Hepatic stellate cell (primary cell): ENCODE measurements at places on chromosomes 11 and 22.

GRCh38 chr11:116823031-116823843, at the start of gene APOA4:
Gene APOA4, minus strand, starts transcription at chr11:116823304. Its CDS starts 113 bp downstream, at chr11:116823191.
- DNase-seq, result no peak

DNA sequence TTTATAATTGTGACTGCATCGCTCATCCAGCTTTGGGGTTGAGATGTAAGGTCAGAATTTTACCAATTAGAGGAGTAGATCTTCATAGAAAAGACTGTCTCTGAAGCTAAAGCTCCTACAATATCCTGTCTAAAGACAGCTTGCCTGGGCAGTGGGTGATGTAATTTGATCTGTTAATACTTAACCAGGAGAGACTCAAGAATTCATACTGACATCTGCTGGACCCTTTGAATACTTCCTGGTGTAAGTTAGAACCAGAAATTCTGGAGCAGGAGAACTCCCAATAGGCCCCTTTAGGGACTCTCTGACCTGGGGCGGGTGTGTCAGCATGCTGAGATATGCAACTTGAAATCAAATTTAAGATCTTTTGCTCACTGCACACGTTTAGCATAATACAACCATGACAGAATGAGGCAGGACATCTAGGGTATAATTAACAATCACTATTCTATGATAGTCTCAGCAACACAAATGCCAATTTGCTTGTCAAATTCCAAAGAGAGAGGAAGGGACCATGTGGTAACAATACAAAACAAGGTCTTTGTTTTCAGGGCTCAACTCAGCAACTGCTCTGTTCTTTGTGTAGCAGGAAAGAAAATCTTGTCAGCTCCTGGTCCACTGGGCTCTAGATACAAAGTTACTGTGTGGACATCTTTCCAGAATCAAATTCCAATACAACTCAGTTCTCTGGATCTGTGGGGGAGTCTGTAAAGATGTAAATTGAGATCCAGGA, 143.9 kb downstream of the INSC start:
- no peak for DNase-seq

DNA sequence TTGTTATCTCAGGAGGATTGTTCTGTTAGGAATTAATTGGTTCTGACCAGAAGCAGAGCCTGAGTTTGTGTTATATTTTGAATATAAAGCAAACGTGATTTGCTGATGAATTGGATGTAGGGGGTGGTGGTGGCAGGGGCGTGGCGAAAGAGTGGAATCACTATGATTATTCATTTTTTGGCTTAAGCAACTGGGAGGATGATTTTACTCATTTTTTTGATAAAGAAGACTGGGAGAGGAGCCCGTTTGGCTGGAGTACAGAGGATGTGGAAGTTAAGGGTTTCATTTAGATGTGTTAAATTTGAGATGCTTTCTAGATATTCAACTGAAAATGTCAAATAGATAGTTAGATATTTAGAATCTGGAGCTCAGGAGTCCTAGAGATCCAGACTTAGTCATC, 83.4 kb upstream of the MYO18B start:
- DNase-seq, result no peak

DNA sequence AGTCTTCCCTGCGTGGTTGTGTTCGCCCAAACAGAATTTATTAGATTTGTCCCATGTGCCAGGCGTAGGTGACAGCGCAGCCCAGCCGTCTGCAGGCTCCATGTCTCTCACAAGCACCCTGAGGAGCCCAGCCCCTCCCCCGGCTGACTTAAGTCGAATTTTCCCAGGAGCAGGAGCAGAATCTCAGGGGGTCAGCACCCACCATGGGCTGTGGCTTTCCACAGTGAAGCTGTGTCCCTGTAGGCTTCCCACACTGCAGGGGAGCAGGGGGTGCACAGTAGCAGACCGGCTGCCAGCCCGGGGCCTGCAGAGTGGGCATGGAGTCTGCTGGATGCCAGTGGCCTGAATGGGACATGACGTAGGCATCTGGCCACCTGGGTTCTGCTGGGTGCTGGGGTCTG, 16.0 kb downstream of the PARVG start:
- DNase-seq, result no peak

- peak; percentile 81 for DNase-seq
Measured at GRCh38 chr11:73325036-73325981, 17.2 kb downstream of the ARHGEF17 start.

- DNase-seq, result no peak
Measured at GRCh38 chr11:47867823-47868222, 19.7 kb upstream of the NUP160 start.

- no peak for DNase-seq
Measured at GRCh38 chr11:111379602-111380136, 594 bp upstream of the POU2AF1 start.

DNA sequence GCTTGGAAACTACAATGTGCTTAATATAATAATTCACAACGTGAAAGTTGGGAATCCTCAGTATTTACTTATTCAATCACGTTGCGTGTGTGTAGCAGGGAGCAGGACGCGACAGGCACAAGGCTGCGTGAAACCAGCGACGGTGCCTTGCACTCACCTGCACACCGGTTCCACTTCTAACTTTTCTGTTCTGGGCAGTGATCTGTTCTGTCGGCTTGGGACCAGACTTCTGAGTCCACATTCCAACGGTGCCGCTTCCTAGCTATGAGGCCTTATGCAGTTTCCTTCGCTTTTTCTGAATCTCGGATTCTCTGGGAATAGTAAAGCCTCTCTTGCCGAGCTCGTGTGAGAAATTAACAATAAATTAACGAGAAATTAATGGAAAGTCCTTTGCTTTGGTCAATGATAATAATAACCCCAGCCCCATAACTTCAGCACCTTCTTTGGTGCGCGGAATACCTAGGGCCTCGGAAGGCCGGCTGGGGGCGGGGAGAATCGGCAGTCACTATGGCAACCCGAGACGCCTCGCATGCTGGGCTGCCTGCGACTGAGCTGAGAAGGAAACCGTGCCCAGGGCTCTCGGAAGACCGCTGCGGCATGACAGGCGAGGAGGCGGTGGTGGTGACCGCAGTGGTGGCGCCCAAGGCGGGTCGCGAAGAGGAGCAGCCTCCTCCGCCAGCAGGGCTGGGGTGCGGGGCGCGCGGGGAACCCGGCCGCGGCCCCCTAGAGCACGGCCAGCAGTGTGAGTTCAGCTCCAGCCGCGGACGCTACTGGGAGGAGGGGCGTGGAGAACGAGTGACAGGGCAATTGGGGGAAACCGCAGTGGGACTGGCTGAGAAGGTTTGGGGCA, at the start of gene C11orf97:
TSS of gene C11orf97 (plus strand) at position 530 of the 850 bp plus-strand sequence. CDS start at position 598, 68 bp downstream.
- DNase-seq, result peak; percentile 60

DNA sequence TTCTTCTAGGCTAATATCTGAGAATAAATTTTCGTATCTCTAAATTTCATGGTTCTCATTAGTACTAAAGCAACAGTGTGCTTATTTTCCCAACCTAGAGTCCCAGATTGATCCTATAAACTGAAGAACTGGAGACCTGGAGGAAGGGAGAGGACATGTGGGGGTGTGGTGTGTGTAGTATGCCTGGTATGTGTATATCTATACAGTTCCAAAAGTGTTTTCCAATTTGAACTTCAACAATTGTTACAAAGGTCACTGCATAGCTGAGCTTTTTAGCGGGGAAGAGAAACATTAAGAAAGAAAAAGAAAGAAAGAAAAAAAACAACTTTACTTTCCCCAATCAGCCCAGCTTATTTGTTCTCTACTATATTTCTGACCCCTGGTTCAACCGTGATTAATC, 152.1 kb downstream of the SOX6 start:
- no peak for DNase-seq

- DNase-seq, result no peak
Measured at GRCh38 chr11:69865707-69866106, 46.5 kb upstream of the FGF3 start.

- no peak for DNase-seq
Measured at GRCh38 chr11:103871923-103872551, 164.4 kb upstream of the DDI1 start.

DNA sequence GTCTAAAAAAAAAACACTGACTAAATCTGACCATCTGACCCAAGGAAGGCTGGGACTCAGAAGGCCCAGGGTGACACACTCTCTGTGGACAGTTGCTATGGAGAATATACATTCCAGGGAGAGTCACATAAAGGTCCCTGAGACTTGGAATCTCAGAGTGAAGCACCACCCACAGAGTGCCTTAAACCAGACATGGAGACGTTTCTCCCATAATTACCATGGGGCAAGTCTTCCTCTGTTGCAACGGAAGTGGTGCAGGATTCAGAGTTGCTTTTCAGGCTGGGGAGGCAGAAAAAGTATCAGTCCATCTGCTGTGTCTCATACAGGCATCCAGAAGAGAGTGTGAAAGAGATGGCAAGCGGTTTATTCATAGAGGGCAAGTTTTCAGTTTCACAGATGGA, 58.7 kb upstream of the SLN start:
- DNase-seq, result peak; percentile 61

DNA sequence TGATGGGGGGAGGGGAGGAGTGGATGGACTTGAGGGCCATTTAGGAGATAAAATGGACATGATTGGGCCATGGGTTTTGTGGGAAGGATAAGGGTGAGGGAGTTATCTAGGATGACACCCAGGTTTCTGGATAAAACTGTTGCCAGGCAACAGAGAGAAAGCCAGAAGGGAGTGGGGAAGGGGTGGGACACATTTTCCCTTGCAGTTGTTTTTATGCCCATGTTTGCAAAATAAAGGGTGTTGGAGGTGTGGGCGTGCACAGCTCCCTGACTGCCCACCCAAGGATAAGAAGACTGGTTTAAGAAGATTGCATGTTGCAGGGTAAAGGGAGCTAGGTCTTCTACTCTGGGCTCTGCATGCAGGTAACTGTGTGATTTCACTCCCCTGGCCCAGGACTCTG, 18.3 kb upstream of the YWHAH start:
- no peak for DNase-seq

DNA sequence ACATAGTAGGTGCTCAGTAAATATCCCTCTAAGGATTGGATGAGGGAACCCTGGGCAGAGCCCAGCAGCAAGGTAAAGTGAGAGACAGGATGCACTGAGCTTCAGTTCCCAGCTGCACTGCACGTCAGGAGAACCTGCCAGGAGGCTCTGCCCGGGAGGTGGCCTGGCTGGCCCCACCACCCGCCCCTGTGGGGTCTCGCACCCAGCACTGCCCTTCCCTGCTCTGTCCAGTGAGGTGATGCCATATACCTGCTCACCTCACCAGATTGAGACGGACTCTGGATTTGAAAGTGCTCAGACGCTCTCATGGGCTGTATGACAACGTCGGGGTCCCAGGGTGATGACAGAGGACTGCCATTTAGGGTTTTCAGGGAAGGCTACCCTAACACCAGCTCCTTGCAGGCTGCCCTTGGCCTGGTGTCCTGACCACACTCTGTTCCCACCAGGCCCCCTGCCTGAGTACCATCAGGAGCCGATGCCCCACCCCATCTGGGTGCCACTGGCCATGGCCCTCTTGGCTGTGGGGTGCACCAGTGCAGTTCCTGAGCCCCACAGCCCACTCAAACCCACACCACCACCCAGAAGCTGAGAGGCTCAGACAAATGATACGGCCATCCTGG, 61.7 kb upstream of the FGF3 start:
- no peak for DNase-seq

DNA sequence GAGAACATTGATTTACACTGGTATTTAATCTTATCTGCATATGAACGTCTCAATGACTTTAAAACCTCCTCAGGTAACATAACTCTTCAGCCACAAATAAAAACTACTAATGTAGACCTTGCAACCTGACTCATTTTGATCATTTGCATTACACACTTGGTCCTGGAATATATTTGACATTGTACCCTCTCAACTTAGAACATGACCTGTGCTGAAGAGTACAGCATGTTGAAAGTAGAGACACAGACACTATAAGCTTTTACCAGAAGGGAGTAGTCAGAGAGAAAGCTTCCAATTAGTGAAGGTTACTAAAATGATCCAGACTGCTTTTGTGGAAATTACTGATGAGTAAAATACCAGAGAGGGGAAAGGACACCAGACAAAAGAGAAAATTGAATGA, 390.6 kb upstream of the ANO3 start:
- no peak for DNase-seq

DNA sequence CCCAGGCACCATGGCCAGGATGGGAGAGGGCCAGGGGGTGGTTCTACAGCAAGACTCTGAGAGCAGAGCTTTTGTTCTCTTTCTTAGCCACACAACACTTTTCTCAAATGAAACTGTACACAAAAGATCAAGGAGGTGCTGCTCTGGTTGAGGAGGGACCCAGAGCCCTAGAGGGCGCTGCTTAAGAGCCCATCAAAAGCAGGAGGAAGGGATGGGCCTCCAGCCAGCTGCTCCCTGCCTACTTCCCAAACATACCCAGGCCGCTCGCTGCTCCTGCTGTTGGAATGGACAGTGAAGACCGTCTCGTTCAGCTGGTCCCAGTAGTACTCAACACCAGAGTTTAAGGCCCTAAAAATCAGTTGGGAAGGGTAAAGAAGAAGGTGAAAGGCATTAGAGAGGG, 18.4 kb upstream of the CHRM4 start:
- no peak for DNase-seq

GRCh38 chr22:37464181-37464580, 22.0 kb downstream of the MFNG start:
- no peak for DNase-seq

GRCh38 chr11:72243173-72244059, 560 bp downstream of the PHOX2A start:
- no peak for DNase-seq

- DNase-seq, result no peak
Measured at GRCh38 chr22:20779014-20779817, 5.3 kb downstream of the SERPIND1 start.

- no peak for DNase-seq
Measured at GRCh38 chr11:81995889-81996288, 737.8 kb downstream of the FAM181B start.

- DNase-seq, result no peak
Measured at GRCh38 chr11:76665921-76666351, 4.6 kb downstream of the LRRC32 start.

- DNase-seq, result no peak
Measured at GRCh38 chr11:77501758-77502157, 27.9 kb upstream of the PAK1 start.

DNA sequence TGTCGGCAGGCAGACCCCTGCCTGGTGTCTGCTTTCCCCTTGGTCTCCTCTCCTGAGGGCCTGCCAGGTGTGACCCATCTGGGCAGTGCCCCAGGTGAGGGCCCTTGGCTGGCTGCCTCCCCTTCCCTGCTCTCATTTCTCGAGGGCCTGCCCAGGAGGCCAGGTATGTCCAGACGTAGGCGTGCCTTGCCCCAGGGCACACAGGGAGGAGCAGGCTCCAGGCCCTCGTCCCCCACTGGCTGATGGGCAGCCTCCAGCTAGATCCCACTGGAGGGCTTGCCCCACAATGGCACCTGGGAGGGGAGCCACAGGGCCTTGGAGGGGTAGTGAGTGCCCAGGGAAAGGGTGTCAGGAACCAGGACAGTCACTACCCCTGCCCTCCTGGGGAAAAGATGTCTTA, 95.9 kb downstream of the CACNA1I start:
- no peak for DNase-seq

GRCh38 chr22:37633625-37634416, 5.6 kb upstream of the SH3BP1 start:
- peak; percentile 94 for DNase-seq

DNA sequence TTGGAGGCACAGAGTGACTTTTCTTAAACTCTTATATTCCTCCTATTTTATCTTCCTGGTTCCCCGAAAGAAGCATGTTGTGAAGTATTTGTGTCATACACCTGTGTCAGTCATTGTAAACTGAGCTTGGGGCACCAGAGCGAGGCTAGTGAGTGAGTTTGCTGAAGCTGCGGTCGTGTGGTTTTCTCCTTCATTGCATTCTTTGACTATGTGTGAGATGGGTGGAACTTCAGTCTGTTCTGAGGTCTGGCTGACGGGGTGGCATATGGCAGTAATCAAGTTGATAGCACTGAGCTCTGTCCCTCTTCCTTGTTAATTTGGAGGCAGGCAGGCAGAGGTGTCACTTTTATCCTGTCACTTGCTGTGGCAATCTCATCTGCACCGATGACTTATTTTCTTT, 4.2 kb downstream of the VPS26B start:
- no peak for DNase-seq

- DNase-seq, result no peak
Measured at GRCh38 chr11:64888729-64889511, 10.5 kb upstream of the EHD1 start.
